Activated naive CD8-positive, alpha-beta T cell treated with anti-CD3 and anti-CD28 coated beads, Interleukin-2, amount 10 ng/mL, durations not matched to agents 7 days and 5 days (primary cell): ENCODE measurements at places on chromosomes 3 and 15. TPM values are rescaled to one million over a fixed set of nuclear protein-coding genes. Genes with fewer than 3 reads are reported as not detected.

DNA sequence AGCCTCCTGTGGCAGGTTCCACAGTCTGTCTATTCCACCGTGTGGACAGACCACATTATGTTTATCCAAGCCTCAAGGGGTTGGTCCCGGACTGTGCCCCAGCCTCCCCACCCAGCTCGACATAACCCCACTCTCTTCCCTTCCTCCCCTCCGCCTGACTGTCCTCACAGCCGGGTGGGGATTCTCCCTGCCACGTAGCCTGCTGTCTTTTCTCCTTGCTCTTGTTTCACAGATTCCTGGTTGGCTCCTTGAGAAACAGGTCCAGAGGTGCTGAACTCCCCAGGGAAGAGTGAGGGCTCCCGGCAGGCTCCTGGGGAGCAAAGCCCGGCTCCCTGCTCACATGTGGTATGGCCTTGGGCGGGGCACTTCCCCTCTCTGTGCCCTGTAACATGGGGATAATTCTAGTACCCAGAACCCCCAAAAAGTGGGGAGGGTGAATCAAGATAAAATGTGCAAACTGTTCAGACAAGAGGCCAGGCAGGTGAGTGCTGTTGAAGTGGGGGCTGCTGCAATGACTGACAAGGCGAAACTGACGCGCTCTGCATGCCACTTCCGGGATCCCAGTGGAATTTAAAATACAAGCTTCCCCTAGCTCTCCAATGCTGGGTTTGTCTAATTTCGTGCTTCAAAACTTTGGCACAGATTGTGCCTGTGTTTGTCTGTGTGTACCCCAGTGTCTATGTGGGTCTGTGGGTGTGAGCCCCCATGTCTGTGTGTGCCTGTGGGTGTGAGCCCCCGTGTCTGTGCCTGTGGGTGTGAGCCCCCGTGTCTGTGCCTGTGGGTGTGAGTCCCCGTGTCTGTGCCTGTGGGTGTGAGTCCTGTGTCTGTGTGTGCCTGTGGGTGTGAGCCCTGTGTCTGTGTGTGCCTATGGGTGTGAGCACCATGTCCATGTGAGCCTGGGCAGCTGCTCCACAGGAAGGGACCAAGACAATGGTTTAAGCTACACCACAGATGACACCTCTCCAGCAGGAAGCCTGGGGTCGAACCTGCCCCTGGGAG, 160.6 kb upstream of the IQSEC1 start:
- DNase-seq: no peak

GRCh38 chr15:47405365-47406162, 311.7 kb upstream of the SEMA6D start:
- DNase-seq: no peak

GRCh38 chr15:65937476-65937875, 68.2 kb downstream of the RAB11A start:
- DNase-seq: no peak

The STX19 gene
- not detected for total RNA-seq

The IGSF11 gene
- total RNA-seq: 2.4 TPM

GRCh38 chr3:102577082-102577789, 142.4 kb downstream of the ZPLD1 start:
- DNase-seq: no peak

The TIGIT gene
- total RNA-seq: 42.4 TPM

The ERICH6 gene
- not detected for total RNA-seq

- DNase-seq: peak; percentile 70
Observed at GRCh38 chr15:92883163-92883875, 16.8 kb upstream of the CHD2 start.

The PLSCR2 gene
- not detected for total RNA-seq

The KY gene
- total RNA-seq: not detected

DNA sequence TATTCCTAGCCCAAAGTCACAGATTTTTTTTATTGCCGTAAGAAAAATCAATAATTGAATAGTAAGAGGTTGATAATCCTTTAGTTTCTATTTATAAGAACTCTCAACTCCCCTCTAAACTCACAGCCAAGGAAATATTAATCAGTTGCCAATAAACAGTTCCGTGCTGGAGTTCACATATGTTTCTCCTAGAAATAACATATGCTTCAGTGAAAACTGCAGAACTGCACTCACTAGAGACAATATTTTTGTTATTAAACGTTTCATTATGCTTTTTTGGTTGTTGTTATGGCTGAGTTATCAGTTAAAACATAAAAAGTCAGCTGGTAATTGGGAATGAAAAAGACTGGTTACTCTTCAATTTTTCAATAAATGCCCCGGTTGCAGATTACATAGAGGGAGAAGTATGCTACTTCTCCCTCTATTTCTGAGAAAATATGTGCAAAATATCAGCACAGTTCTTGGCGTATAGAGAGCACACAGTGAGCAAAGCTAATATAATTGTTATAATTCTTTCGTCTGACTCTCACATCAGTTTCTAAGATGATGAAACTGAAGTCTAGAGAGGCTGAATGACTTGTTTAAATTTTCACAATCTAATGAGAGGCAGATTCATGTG, 781.2 kb upstream of the GRM7 start:
- DNase-seq: no peak

The CIDEC gene
- not detected for total RNA-seq

- DNase-seq: no peak
Observed at GRCh38 chr3:51792206-51792605, 13.2 kb upstream of the IQCF6 start.

DNA sequence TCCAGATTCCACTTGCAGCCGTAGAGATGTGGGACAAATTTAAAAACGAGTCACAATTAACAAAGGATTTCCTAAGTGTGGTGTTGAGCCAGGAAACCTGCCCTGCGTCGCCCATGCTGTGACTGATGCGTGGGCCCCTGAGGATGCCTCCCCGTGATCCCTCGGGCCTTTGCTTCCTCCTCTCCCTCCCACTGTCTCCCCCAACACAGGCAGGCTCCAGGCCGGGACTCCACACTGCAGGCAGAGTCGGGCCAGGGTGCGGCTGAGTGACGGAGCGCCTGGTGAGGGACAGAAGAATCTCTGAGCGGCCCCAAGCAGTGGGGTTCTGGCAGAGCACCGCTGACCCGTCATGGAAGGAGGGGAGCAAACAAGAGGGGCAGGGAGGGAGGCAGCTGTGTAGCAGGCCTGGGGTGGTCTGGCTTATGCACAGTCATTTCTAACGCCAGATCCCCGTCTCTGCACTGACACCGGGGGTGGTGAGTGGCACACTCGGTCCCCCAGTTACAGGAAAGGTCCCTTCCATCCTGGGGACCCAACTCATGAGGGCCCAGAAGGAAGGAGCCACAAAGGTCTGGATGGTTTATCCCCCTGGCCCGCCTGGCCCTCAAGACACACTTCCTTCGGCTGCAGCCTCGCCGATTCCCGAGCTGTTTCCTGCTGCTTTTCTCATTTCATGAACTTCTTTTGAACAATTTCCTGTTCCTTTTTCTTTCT, 91.0 kb downstream of the XXYLT1 start:
- DNase-seq: no peak

GRCh38 chr15:41490355-41490754, 3.3 kb upstream of the ITPKA start:
- DNase-seq: no peak

DNA sequence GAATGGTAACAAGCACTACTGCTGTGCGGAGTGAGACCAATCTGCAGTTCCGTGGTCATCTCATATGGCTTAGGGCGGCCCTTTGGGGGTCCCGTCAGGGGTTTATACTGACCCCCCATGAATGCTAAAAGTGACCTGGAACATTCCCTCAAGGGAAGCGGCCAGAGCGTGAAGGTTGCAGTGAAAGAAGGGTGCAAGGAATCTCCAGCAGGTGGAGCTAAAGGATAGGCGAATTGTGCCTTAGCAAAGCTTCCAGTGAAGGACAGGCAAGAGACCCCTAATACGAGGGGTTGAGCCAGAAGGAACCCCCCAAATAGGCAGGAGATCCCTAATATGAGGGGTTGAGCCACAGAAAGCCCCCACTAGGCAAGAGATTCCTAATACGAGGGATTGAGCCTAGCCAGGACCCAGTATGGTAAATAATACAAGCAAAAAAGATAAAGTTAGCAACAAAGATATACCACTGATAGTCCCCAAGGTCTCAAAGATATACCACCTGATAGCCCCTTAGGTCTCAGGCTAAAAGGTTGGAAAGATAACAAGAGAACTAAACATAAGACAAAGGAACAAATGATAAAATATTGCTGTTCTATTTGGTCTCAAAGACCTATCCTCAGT, 32.8 kb downstream of the ZNF589 start:
- DNase-seq: peak; percentile 48

The PPP1R14D gene
- total RNA-seq: not detected

The BCHE gene
- total RNA-seq: not detected

The RPP25 gene
- total RNA-seq: 4.2 TPM

GRCh38 chr3:59660376-59660775, 610.6 kb upstream of the CFAP20DC start:
- no peak for DNase-seq

DNA sequence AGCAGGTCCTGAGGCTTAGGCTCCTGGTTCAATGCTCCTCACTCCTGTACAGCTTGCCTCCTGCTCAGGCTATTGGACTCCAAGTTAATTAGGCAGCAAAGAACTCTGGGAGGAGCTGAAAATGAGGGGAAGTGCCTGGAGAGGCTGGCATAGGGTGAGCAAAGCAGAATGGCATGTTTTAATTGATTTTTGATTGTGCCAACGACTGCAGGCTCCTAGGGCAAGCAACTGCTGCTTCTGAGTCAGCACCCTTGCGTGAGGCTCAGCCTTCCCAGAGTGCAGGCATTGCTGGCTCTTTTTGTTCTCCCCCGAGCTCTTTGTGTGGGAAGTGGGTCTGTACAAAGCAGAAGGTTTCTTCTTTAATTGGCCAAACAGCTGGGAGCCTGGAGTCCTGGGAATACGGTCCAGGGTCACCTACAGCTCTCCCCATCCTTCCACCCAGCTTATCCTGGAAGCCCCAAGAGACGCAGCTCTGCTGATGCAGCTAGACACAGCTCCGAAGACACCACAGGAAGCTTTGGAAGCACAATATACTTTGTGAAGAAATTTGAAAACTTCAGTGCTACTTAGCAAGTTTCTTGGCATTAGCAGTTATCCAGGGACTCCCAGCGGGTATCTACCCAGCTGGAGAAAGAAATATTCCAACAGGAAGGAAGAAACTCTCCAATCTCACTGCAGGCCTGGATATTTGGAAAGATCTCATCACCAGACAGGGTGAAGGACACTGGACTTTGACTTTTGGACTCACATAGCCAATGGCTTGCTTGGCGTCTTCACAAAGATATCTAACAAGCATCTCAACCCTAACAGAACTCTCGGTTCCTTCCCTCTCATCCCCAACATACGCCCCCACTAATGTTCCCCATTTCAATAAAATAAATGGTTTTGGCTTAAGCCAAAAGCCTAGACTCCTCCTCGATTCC, 76.8 kb downstream of the BDH1 start:
- DNase-seq: no peak

GRCh38 chr15:52636459-52636858, 42.7 kb downstream of the ATOSA start:
- DNase-seq: no peak

GRCh38 chr3:117102426-117102825, 392.8 kb downstream of the TUSC7 start:
- no peak for DNase-seq

GRCh38 chr3:61928776-61929314, 367.5 kb downstream of the PTPRG start:
- DNase-seq: no peak

GRCh38 chr3:66450390-66451022, 50.3 kb downstream of the LRIG1 start:
- no peak for DNase-seq

The NEK11 gene
- total RNA-seq: 3.1 TPM

GRCh38 chr15:101306341-101307047, 11.4 kb upstream of the SNRPA1 start:
- no peak for DNase-seq
